Activated naive CD8-positive, alpha-beta T cell treated with anti-CD3 and anti-CD28 coated beads, Interleukin-2, amount 10 ng/mL, durations not matched to agents 7 days and 5 days (primary cell): ENCODE measurements at places on chromosomes 1 and 21. TPM values are rescaled to one million over a fixed set of nuclear protein-coding genes. Genes with fewer than 3 reads are reported as not detected.

DNA sequence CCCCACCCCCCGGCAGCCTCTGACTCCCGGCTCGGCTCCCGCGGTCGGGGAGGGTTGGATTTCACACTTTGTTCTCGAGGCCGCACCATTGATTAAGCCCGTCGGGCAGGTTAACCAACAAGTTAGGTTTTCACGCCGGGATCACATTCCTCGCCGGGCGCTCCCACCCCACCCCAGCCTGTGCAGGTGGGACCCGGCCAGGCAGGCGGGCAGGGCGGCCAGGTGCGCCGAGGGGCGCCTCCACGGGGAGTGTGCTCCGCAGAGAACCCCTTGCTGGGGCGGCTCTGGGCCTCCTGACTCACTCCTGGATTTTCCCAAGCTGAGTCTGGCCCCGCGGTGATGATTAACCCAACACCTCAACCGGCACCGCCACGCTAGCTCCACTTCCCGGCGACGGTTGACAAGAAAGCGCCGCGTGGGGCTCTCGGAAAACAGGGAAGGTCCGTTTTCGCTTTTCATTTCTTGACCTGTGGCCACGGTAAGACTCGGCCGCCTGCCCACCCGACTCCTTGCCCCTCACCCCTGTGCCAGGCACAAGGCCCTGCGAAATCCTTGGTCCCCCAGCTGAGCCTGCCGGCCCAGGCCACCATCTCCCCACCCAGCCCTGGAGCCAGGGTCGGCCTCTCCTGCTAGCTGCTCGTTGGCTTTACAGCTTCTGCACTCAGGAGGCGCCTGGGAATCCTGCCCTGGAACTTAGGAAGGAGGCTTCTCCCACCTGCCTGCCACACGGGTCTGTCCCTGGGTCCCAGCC, 8.8 kb upstream of the TTLL10 start:
- no peak overlapping the region for H3K4me3 ChIP-seq
- no peak for DNase-seq
- no peaks in the 10 kb centered on the region for H3K4me1 ChIP-seq
- no peak overlapping the region for H3K27ac ChIP-seq
- H3K36me3 ChIP-seq: no peaks in the 10 kb centered on the region
- H3K27me3 ChIP-seq: no peaks in the 10 kb centered on the region

GRCh38 chr21:28805885-28806284, 186.8 kb downstream of the LTN1 start:
- no peak for DNase-seq
- no peaks in the 10 kb centered on the region for H3K27me3 ChIP-seq
- H3K36me3 ChIP-seq: peaks cover 27% of the 10 kb centered on the region
- peaks cover 3% of the 10 kb centered on the region for H3K4me1 ChIP-seq
- H3K27ac ChIP-seq: no peak overlapping the region

DNA sequence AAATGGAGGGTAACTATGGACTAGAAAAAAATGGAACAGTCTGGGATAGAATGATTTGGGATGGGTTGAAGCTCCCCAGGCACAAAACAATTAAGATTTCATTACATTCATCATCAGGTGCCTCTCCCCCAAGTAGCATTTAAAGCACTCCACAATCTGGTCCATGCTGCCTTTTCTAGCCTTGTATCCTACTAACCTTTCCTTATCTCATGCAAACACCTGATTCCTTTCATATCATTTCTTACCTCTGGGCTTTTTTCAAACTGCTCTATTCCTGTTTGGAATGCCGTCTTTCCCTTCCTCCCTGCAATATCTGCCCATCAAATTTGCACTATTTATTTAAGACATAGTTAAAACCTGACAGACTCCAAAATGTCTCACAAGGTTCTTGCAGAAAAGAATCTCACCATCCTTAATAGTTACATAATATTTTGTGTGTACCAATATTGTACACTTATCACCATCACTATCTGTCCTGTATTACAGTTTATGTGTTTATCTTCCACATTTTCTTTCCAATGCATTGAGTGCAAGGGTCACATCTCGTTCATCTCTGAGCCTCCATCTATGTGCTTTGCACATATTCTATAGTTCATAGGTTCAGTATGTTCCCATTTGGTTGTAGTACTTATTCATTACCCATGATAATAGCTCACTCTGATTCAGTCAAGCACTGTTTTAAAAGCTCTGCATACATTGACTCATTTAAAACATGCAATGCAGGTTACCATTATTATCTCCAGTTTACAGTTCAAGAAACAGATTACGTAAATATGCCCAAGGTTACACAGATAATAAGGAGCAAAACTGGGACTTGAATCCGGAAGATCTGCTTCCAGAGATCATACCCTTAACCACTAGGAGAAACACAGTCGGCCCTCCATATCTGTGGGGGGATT, 16.1 kb upstream of the SHCBP1L start:
- no peak overlapping the region for H3K4me3 ChIP-seq
- H3K36me3 ChIP-seq: no peaks in the 10 kb centered on the region
- no peaks in the 10 kb centered on the region for H3K4me1 ChIP-seq

The SPATA46 gene
- total RNA-seq: not detected

GRCh38 chr1:58829866-58830265, 46.0 kb upstream of the JUN start:
- DNase-seq: no peak
- H3K4me3 ChIP-seq: no peak overlapping the region
- no peaks in the 10 kb centered on the region for H3K4me1 ChIP-seq
- H3K27me3 ChIP-seq: no peaks in the 10 kb centered on the region

DNA sequence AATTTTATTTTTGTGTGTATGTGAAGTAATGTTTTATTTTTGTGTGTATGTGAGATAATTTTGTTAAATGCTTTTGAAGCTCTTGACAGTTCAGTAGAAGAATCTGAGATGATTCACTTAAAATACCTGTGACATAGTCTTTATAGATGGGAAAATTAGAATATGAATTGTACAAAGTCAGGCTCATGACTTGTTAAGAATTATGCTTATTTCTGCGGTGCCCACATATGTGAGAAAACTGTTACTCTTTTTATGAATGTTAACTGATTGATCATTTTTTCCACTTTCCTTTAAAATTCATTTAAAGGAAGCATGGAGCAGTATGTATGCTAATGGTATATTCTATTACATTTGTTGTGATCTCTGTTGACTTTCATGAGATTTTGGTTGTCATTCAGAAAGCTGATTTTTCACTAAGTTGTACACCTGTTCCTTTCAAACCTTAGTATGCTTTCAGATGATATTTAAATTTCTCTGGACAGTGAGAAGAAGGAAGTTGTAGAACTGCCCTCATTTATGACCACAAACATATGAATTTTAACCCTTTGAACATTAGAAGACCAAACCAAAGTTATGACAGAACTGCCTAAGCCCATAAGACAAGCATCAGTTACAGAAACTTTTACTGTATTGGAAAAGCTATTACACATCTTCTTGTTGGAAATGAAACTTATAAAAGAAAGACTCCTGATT, 110.1 kb downstream of the POU2F1 start:
- H3K36me3 ChIP-seq: peaks cover 27% of the 10 kb centered on the region
- no peak for DNase-seq
- H3K4me3 ChIP-seq: no peak overlapping the region
- H3K27me3 ChIP-seq: no peaks in the 10 kb centered on the region

- peaks cover 5% of the 10 kb centered on the region for H3K27me3 ChIP-seq
- no peaks in the 10 kb centered on the region for H3K36me3 ChIP-seq
Measured at GRCh38 chr1:176529395-176530090, 66.6 kb downstream of the PAPPA2 start.
